M059J (cell line): ENCODE measurements at places on chromosomes 13 and 19. TPM values are rescaled to one million over a fixed set of nuclear protein-coding genes. Genes with fewer than 3 reads are reported as not detected.

DNA sequence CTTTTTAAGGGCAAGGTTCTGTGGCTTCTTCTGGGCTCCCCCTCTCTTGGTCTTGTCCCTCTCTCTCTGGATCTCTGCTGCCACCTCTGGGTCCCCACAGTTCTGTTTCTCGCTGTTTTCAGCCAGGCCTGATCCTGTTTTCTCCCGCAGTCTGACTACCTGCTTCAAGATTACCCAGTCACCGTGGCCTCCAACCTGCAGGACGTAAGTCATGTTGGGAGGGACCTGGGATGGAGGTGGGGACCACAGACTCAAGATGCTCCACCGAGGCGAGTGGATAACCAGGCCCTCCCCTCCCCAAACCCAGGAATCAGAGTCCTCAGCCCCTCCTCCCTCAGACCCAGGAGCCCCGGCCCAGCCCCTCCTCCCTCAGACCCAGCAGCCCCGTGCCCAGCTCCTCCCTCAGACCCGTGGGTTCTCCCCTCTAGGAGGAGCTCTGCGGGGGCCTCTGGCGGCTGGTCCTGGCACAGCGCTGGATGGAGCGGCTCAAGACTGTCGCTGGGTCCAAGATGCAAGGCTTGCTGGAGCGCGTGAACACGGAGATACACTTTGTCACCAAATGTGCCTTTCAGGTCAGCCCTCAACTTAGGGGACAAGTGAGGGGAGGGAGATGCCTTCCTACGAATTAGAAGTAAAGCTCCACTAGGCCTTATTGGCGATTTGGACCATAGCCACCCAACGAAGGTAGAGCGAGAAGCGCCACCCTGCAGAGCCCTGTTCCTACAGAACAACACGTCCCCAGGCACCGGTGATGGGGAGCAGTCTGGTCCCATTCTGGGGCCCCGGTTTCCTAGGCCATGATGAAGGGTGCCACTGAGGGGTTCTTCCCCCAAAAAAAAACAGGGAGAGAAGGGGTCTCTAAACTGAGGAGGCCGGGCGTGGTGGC, 2.2 kb downstream of the FLT3LG start:
- DNase-seq = no peak

GRCh38 chr13:105278943-105279381, 1256.5 kb downstream of the EFNB2 start:
- DNase-seq = no peak

The HIF3A gene
- not detected in 2 replicates for total RNA-seq

The SWSAP1 gene
- total RNA-seq = 2.4 and 2.7 TPM in 2 replicates

The SIGLEC10 gene
- total RNA-seq = not detected in 2 replicates

The COL4A1 gene
- total RNA-seq = 59.5 and 99.9 TPM in 2 replicates

DNA sequence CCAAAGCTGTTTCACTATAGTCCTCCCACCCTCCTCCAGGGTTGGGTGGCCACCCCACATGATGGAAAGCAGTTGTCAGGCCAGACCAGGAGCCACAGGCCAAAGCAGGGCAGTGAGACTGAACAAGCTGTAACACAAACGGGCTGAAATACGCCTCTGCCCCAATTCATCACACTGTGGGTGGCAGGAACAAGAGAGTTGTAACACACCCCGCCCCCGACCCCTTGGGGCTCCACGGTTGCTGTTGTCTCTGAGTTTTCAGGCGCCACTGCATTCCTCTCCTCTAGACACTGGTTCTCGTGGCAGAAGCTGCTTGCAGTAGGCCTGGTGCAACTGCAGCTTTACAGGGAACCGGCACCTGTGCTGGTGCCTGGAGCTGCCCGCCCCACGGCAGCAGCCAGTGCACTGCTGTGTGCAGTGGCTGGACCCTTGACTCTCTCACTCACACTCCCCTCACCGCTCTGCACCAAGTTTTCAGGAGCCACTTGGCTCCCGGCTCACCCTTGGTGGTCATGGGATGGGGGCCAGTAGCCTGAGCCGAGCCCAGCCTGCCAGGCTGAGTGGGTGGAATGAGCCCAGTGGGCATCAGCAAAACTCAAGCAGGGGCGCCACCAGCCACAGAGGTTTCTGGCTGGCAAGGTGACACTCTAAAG, 1314.5 kb upstream of the MIR17HG start:
- no peak for DNase-seq

DNA sequence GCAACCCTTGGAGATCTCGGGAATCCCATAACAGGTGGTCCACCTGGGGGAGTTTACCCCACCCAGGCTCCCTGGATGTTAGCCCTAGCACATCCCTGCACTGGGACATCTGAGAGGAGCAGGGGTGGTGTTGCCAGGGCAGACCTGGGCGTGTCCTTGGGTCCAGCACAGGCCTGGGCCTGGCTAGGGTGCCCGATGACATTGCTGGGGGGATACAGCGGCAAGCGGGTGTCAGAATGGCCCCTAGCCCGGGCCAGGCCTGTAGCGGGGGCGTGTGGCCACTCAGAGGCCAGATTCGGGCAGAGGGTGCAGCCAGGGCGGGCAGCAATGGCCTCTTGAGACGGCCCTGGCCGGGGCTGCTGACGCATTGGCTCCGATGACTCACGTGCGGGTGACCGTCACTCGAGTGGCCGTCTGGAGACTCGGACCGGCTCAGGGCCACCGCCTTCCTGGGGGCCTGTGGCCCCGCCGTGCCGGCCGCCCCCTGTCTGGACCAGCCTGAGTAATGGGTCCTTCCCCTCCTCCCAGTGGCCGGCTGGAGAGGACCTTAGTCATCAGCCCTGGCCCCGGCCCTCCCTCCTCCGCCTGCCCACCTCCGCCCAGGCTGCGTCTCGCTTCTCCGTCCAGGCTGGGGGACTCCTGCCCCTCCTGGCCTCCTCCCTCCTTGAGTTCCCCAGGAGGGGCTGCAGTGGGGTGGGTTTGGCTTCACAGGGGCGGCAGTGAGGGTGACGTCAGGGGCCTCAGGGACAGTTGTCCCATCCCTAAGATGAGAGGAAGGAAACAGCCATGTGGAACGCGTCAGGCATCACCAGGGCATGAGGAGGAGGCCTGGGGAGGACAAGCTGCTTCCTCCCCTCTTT, 23.2 kb upstream of the CRTC1 start:
- DNase-seq = peak; percentile 77

DNA sequence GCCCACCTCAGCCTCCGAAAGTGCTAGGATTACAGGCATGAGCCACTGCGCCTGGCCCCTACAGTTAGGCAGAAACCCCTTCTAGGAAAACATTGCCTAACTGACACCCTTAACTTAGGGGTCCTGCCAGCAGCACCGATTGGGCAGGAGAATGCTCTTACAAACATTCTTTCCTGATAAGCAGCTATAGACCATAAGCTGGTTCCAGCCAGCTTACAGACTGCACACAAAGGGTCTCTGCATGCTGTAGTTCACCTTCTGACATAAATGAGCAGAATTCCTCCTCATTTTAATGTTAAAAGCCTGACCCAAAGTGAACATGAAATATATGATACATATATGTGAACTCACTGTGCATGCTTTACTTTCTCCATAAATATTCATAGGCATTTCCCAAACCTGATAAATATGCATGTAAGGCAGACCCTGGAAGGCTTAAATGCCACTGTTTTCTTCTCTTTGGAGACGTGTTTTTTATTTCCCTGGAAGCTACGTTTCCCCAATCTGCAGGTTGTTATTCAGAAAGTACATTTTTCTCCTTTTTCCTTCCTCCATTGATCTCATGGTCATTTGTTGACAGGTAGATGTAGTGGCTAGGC, 48.5 kb upstream of the KL start:
- no peak for DNase-seq

The MTMR6 gene
- total RNA-seq = 20.3 and 20.9 TPM in 2 replicates

GRCh38 chr19:1648920-1649541, 3.4 kb downstream of the TCF3 start:
- no peak for DNase-seq

- no peak for DNase-seq
Measured at GRCh38 chr13:94849254-94849653, 136.9 kb upstream of the SOX21 start.

DNA sequence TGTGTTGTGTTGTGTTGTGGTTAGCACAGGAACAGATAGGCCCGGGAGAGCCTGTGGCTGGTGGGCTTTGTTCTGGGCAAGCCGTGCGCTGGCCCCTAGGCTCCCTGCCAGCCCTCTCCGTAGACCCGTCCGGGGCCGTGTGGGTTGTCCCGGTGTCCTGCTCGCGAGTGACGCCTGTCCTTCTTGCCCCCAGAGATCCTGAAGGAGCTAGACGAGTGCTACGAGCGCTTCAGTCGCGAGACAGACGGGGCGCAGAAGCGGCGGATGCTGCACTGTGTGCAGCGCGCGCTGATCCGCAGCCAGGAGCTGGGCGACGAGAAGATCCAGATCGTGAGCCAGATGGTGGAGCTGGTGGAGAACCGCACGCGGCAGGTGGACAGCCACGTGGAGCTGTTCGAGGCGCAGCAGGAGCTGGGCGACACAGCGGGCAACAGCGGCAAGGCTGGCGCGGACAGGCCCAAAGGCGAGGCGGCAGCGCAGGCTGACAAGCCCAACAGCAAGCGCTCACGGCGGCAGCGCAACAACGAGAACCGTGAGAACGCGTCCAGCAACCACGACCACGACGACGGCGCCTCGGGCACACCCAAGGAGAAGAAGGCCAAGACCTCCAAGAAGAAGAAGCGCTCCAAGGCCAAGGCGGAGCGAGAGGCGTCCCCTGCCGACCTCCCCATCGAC, 5.7 kb downstream of the ING1 start:
- DNase-seq = no peak

DNA sequence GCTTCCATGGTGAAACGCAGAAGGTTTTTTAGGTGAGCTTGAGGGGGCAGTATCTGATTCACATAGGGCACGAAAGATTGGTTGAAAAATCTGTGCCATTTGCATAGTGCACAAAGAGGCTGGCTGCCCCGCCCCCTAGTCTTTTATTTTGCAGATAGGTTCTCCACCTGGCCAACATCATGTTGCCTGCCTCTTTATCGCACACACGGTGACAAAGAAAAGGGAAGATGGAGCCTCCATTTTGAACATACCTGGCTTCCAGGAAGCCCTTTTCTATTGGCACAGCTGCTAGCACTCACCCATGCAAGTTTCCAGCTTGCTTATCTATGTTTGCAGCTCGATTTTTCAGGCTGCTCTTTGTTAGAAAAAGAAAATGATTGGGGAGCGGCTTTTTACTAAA, 316.2 kb upstream of the KLHL1 start:
- DNase-seq = no peak

The SSC5D gene
- total RNA-seq = 1.8 and 7.2 TPM in 2 replicates

The FUT3 gene
- not detected in 2 replicates for total RNA-seq
